ENCODE measurements at places on chromosomes 7 and 10. TPM values are rescaled to one million over a fixed set of nuclear protein-coding genes. Genes with fewer than 3 reads are reported as not detected.

DNA sequence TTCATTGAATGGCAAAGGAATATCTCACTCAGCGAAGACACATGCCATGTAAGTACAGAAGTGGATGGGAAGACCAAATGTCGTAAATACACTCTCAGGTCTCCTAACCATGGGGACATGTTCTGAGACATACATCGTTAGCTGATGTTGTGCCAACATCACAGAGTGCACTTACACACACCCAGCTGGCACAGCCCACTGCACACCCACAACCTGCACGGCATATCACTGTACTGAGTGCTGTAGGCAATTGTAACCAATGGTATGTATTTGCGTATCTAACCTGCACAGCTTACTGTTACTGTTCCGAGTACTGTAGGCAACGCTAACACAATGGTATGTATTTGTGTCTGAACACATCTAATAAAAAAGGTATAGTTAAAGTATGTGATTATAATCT is 550.4 kb downstream of the PTPRN2 start:
- DNase-seq: no peak

The UTF1 gene
- total RNA-seq: not detected

GRCh38 chr7:13057462-13058200 is 370.2 kb downstream of the ARL4A start:
- no peak for DNase-seq

The FAM241B gene
- total RNA-seq: not detected

DNA sequence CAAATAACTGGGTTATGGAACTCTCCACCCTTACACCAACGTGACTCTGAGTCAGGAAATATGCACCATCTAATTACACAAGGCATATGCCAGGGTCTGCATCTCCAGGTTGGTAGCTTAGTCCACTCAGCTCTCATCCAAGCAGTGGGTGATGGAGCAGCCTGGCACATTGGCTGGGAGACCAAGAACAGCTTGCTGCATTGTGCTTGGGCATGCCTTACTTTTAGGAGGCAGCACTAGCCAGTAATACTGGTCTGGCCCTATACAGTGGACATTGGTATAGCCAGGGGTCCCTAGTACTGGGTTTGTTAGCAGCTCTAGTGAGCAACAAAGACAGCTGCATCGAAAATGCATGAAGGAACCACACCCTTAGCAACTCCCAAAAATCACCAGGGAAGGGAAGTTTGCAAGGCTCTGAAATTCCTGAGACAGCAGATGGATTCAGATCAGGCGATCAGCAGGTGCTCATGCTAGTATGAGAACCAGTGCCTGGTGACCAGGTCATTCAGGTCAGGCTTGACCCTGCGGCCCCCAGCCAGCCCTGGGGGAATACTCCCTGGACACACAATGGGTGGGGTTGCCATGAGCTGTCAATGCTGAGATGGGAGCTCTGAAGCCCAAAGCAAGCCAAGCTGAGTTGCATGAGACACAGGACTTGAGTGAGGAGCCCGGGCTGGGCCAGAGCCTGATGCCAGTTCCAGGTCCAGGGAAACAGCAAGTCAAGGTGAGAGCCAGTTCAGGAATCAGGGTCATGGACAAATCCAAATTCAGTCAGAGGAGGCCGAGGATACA is 217.9 kb upstream of the ZMIZ1 start:
- DNase-seq: no peak

DNA sequence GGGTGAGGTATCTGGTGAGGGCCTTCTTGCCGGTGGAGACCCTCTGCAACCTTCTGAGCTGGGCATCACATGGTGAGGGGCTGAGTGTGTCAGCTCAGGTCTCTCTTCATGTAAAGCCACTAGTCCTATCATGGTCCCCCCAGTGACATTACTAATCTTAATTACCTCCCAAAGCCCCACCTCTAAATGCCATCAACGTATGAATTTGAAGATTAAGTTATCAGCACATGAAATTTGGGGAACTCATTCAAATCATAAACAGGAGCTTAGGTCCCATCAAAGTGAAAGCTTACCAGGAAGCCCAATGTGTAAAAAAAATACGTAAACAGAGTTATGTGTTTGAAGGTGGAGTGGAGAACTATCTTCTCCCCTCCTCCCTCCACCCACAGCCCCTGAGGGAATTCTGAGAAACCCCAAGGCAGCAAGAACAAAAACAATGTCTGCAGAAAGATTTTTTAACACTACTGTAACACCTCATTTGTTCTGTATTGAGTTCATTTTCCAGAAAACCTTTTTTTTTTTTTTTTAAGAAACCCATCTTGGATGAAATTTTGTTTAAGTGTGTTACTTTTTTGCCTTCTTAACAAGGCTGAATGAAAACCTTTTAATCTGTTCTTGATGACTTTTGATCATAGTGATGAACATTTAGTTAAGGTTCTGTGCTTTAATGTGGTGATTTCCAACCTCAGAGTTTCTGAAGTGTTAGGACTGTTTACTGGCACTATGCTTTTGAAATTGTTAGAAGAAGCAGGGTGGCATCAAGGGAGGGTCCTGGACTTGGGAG is 19.1 kb upstream of the PCGF5 start:
- no peak for DNase-seq
